ENCODE measurements at places on chromosomes 1 and 21. TPM values are rescaled to one million over a fixed set of nuclear protein-coding genes. Genes with fewer than 3 reads are reported as not detected.

- H3K36me3 ChIP-seq = no peaks in the 10 kb centered on the region
- peak overlapping the region; percentile 21 for H3K27ac ChIP-seq
- H3K4me1 ChIP-seq = no peaks in the 10 kb centered on the region
- DNase-seq = no peak
- H3K27me3 ChIP-seq = no peaks in the 10 kb centered on the region
These were observed 9.2 kb downstream of the ADCY10 start for GRCh38 chr1:167904652-167905130.

DNA sequence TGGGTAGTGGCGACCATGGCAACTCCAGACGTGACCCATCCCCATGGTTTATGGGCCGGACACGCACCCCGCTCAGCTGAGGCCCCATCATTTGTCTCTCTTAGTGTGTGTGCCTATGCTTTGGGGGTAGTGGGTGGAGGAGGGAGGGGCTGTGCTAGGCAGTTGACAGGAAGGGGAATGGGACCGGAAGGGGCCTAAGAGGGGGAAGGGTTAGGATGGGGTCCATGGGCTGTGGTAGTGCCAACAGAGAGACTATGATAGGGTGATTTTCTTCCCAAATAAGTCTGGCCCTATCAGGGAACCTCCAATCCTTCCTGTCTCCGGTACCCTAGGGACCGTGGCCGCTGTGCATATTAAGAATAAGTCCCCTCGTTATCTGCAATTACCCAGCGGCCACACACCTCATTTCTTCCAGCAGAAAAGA, 9.9 kb downstream of the DMAP1 start:
- no peak overlapping the region for H3K4me3 ChIP-seq
- H3K36me3 ChIP-seq = peaks cover 44% of the 10 kb centered on the region
- no peaks in the 10 kb centered on the region for H3K27me3 ChIP-seq
- H3K4me1 ChIP-seq = no peaks in the 10 kb centered on the region

- no peaks in the 10 kb centered on the region for H3K36me3 ChIP-seq
- no peak overlapping the region for H3K27ac ChIP-seq
- no peak overlapping the region for H3K4me3 ChIP-seq
- DNase-seq = no peak
These were observed 119.8 kb upstream of the IRF2BP2 start for GRCh38 chr1:234729561-234730474.

- peaks cover 17% of the 10 kb centered on the region for H3K4me1 ChIP-seq
- DNase-seq = no peak
- no peaks in the 10 kb centered on the region for H3K27me3 ChIP-seq
- H3K4me3 ChIP-seq = no peak overlapping the region
These were observed 14.4 kb downstream of the SH3GLB1 start for GRCh38 chr1:86718786-86719185.

- H3K27me3 ChIP-seq = peaks cover 5% of the 10 kb centered on the region
- H3K27ac ChIP-seq = no peak overlapping the region
- no peak overlapping the region for H3K4me3 ChIP-seq
- H3K4me1 ChIP-seq = peaks cover 11% of the 10 kb centered on the region
These were observed 131.6 kb upstream of the ETV3 start for GRCh38 chr1:157269656-157270375.

GSTM5 gene
- total RNA-seq = 3.8 TPM

NCAM2 gene
- 3.1 TPM for total RNA-seq

EVI5 gene
- total RNA-seq = 35.5 TPM

All from spleen (tissue), 13 donors.